ENCODE measurements at places on chromosomes 13 and 19.
A peak's percentile ranks its signal among the peaks of the same experiment; 100 is the strongest.

GRCh38 chr19:55451965-55452748 is 9.1 kb upstream of the SHISA7 start:
- no peak for DNase-seq

- DNase-seq: no peak
These were observed 86.6 kb downstream of the STK24 start for GRCh38 chr13:98490195-98490836.

- DNase-seq: no peak
These were observed 1092.3 kb downstream of the EFNB2 start for GRCh38 chr13:105442949-105443699.

GRCh38 chr19:18478545-18479311 is 40.8 kb upstream of the ISYNA1 start:
- DNase-seq: peak; percentile 50

- DNase-seq: no peak
These were observed 421.0 kb upstream of the TSHZ3 start for GRCh38 chr19:31770223-31770622.

DNA sequence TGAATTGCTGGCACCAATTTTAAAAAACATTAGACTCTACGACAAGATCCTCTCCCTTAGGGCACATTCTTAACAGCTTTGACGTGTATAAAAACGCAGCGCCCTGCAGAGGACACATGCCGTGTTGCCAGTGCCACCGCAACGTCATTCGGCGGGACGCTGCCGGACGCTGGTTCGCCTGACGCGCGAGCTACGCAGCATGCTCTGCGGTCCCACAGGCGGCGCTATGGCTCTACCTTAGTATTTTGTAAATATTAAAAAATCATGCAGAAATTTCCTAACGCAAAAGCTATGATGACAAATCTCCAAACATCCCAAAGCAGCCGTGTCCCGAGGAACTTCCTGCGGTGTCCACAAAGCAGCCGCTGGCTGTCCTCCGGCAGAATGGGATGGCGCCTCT is 4.2 kb upstream of the ADPRHL1 start:
- no peak for DNase-seq

- DNase-seq: no peak
These were observed 20.5 kb downstream of the DZIP1 start for GRCh38 chr13:95624020-95624419.

DNA sequence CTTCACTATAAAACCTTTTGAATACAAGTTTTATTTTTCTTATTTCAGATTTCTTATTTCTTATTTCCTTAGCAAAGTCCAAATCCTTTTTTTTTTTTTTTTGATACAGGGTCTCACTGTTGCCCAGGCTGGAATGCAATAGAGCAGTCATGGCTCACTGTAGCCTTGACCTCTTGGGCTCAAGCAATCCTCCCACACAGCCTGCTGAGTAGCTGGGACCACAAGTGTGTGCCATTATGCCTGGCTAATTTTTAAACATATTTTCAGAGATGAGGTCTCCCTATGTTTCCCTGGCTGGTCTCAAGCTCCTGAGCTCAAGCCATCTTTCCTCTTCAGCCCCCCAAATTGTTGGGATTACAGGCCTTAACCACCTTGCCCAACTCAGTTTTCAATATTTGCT is 334.3 kb downstream of the DLEU7 start:
- DNase-seq: no peak

- no peak for DNase-seq
These were observed 20.5 kb downstream of the PAK4 start for GRCh38 chr19:39146091-39146490.

DNA sequence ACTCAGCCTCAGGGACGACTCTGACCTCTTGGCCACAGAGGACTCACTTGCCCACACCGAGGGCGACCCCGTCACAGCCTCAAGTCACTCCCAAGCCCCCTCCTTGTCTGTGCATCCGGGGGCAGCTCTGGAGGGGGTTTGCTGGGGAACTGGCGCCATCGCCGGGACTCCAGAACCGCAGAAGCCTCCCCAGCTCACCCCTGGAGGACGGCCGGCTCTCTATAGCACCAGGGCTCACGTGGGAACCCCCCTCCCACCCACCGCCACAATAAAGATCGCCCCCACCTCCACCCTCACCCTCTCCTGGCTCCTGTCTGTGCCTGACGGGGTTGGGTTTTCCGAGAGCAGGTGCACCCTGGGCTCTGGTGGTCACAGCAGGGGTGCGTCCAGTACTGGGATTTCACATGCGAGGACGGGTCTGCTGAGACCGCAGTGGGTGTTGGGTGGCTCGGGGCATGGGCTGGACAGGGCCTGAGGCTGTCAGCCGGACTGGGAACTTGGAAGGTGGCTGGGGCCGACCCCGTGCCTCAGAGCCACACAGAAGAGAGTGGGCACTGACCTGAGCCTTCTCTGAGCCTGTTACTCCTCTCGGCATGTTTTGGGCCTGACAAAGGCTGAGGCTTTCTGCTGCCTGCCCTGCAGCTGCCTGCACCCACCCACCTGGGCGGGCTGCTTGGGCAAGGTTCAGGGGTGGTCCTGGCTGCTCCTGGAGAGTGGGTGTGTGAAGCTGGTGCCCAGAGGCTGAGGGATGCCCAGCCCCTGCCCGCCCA is 6.3 kb upstream of the HCN2 start:
- no peak for DNase-seq

DNA sequence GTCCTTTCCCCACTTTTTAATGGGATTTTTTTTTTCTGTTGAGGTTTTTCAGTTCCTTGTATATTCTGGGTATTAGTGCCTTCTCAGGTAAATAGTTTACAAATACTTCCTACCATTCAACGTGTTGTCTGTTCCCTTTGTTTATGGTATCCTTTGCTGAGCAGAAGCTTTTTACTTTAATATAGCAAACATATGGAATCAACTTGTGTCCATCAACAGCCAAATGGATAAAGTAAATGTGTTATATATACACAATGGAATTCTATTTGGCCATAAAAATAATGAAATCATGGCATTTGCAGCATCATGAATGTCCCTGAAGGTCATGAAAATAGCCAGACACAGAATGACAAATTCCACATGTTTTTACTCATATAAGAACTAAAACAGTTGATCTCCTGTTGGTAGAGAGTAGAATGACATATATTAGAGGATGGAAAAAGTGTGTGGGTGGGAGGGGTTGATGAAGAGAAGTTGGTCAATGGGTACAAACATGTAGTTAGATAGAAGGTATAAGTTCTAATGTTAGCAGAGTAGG is 500.8 kb downstream of the SLITRK6 start:
- DNase-seq: no peak
